ENCODE measurements at places on chromosomes 7 and 10.
A peak's percentile ranks its signal among the peaks of the same experiment; 100 is the strongest.

GRCh38 chr7:95688931-95689495 lies 83.3 kb upstream of the DYNC1I1 start:
- DNase-seq = peak; percentile 37

DNA sequence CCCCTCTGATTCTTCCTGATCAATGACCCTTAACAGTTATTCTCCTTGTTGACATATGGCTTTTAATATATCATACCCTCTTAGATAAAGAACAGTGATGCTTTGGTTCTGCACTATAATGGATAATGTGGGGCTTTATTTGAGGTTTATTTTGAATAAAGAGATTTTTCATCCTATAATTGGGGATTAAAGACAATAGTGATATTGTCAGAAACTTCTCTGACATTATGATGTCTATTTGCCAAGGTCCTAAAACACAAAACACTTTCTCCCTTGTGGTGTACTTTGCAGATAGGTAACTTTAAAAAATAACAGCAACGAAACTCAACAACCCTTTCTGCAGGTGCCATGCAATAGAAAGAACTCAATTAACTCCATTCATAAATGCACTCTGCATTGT lies 243.6 kb upstream of the RHOBTB1 start:
- no peak for DNase-seq

DNA sequence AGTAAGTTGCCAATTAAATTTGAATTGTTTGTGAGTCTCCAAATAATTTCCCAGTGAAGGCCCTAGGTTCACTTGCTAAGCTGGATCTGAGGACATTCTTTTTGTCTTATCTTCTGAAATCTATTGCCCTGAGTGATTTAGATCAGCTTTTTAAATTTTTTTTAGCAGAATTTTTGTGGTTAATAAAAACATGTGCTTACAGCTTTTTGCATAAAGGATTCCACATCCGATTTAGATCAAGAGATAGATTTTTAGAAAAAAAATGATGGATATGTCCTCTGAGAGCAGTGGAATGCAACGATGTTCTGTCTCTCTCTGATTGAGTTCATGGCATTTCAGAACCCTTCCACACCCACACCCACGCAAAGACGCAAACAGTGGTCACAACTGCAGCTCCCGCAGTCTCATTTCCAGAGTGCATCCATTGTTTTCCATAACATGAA lies 358.8 kb downstream of the SUGCT start:
- DNase-seq = no peak

DNA sequence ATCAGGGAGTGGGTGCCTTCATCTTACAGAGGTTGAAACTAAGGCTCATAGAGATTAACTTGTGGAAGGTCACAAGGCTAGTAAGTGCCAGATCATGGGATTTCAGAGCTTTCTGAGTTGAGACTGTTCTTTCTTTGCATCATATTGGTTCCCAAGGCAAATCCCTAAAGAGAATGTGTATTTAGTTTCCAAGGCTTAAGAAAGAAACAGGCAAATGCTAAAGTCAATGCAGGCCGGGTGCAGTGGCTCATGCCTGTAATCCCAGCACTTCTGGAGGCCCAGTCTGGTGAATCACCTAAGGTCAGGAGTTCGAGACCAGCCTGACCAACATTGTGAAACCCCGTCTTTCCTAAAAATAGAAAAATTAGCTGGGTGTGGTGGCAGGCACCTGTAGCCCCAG lies 19.8 kb downstream of the CDK1 start:
- no peak for DNase-seq

DNA sequence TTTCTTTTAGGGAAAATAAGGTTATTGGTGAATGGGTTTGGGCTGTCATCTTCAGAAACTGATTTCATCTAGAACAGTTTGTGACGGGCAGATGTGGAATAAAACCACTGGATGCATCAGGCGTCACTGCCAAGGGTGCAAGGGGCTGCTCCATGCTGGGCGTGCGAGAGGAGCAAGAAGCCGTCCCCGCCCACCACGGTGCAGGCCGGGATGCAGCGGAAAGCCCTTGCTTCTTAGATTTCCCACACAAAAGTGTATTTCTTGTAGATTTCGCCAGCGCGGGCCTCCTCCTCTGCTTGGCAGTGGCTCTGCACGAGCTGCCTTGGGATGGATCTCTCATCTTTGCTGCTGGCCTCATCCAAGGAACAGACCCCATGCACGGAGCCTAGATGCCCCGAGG lies 189.3 kb downstream of the CUX1 start:
- DNase-seq = no peak

- DNase-seq = no peak
These were observed 45.5 kb upstream of the SLC29A4 start for GRCh38 chr7:5237286-5237685.

GRCh38 chr10:32851301-32851700 lies 106.7 kb downstream of the ITGB1 start:
- no peak for DNase-seq

DNA sequence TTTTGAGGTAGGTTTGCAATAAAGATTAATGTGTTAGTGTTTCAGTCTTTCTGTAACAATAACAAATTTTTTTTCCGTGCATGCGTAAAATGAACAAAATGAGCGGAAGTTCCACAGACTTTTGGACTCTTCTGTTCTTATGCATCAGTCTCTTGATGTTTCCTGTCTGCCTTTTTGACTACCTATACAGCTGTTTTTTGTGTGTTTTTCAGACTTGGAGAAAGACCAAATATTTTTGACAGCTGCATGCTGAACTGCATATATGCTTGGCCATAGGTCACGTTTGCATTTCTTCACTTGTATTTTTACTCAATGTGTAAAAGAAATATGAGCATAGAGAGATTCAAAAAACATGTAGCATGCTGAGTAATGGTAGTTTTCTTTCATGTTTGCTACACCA lies 119.3 kb downstream of the BBS9 start:
- DNase-seq = no peak

DNA sequence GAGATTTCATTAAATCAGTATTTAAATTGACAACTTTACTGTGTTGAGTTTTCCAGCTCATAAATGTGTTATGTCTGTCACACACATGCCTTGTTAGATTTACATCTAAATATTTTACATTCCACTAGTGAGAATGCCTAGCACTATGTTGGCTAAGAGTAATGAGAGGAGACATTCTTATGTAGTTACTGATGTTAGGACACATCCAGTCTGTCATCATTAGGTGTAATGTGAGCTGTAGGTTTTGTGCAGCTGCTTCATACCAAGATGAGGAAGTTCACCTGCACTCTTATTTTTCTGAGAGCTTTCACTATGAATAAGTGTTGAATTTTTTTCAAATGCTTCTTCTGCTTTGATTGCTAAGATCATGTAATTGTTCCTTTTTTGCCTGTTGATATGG lies 218.0 kb upstream of the IGFBP3 start:
- DNase-seq = peak; percentile 75

DNA sequence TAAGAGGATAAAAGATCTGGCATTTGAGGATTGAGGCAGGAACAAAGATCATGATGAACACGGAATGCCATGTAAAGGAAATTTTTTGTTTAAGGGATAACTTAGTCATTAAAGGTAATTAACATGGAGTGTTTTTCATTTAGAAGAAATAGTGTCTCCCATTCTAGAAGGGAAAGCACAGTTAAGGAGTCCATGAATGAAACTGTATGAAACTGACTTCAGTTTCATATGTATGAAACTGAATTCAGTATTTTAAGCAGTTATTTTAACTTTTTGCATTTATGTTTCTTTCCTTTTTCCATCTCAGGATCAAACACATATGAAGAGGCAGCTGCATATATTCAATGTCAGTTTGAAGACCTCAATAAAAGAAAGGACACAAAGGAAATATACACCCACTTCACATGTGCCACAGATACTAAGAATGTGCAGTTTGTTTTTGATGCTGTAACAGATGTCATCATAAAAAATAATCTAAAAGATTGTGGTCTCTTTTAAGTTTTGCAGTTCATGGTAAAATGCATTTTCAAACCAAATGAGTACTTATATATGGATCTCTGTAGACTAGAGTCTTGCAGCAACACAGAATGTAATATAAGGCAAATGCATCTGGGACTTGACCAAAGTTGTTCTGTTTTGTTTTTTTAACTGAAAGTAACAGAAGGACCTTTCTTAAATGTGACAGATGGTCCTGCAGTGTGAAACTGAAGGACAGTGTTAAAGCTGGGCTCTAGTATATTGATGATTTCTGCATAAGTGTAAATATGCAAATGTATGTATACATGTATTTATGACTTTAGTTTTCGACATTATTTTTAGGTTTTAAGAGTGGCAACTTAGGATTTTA lies 82.6 kb downstream of the GNAI1 start:
- DNase-seq = no peak

GRCh38 chr7:128408709-128409595 lies 830 bp downstream of the IMPDH1 start:
- no peak for DNase-seq

- no peak for DNase-seq
These were observed 41.1 kb upstream of the BMPR1A start for GRCh38 chr10:86715156-86715795.

GRCh38 chr7:112896026-112896601 lies 105.9 kb upstream of the TMEM168 start:
- no peak for DNase-seq

GRCh38 chr10:82889728-82890127 lies 1014.7 kb downstream of the NRG3 start:
- no peak for DNase-seq

DNA sequence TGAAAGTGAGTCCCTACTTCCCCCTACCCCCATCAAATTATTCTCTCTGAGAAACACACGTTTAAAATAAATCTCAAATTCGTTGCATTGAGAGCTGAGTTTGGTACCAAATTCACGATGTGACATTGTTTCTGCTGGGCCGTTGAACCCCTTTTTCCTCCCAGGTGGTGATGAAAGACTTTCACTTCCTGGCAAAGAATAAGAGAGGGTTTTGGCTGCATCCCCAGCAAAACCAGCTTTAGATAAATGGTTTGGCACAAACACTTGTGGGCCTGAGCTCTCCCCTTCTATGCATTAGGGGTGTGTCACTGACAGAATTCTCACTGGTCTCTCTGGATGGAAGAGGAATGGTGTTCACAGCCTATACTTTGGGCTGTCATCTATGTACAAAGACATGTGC lies 8.8 kb upstream of the DNTT start:
- no peak for DNase-seq

GRCh38 chr7:19030281-19030680 lies 87.2 kb downstream of the TWIST1 start:
- no peak for DNase-seq

DNA sequence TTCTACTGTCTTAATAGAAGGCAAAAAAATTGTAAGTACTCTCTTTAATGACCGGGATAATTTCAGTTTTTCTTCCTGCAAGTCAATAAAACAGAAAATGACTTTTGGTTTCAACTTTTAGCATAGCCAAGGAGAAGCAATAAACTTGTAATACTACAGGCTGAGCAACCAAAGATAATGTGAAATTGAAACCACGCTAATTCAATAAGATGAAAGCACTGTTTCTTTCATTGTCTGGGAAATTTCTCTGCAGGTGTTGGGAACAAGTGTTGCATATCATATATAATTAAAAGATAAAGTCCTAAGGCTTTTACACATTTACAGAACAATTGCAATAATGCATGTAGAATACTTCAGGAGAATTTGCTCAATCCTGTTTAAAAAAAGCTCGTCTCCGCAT lies 462.3 kb downstream of the PAXIP1 start:
- DNase-seq = no peak

- DNase-seq = peak; percentile 36
These were observed 557.4 kb upstream of the VSTM2A start for GRCh38 chr7:53984776-53985175.

GRCh38 chr10:88193018-88193417 lies 329.6 kb downstream of the PTEN start:
- DNase-seq = no peak

GRCh38 chr10:92880233-92880861 lies 32.0 kb downstream of the EXOC6 start:
- DNase-seq = peak; percentile 66

DNA sequence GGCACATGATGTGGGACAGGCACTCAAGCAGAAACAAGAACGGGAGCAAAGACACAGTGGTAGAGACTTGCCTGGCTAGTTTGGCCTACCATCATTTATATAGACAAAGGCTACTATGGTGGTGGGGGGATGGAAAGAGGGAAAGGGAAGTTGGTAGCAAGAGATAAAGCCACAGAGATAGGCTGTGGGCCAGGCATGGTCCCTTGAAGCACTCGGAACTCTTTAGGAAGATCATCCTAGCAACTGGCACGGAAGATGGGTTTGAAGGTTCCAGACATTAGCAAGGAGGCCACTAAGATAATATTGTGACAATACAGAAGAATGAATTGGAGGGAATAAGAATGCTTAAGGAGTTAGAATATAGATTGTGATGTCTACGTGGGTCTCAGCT lies 319.6 kb downstream of the ELMO1 start:
- DNase-seq = no peak

DNA sequence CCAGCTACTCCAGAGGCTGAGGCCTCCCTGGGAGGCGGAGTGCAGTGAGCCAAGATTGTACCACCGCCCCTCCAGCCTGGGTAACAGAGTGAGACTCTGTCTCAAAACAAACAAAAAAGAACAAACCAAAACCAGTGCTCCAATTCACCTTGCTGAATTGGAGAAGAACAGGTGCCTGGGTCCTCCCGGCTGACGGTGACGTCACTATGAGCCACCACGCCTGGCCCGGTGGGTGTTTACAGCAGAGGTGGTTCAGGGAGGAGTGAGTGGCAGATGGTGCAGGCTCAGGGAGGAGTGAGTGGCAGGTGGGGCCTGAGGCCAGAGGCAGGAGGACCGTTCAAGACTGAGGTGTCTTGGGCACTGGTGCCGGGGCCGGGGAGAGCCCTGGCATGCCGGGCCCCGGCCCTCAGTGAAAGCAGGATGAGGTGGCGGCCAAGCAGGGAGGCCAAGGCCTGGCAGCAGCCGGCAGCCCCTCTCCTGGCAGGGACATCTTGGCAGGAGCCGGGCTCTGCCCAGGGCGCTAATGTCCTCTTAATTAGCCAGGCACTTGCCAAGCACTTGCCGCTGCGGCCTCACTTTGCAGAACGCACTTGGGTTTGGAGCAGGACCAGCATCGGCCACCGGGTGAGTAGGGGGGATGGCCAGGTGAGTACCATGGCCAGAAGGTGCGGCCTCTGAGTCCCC lies 162.8 kb upstream of the TNRC18 start:
- no peak for DNase-seq

DNA sequence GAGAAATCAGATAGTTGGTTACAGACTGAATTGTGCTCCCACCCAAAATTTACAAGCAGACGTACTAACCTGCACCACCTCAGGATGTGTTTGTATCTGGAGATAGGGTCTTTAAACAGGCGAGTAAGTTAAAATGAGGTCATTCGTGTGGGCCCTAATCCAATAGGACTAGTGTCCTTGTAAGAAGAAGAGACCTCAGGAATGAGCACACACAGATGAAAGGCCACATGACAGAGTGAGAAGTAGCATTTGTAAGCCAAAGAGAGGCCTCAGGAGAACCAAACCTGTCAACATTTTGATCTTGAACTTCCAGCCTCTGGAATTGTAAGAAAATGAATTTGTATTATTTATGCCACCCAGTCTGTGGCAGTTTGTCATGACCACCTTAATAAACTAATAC lies 149.5 kb upstream of the VWC2 start:
- no peak for DNase-seq

- DNase-seq = no peak
These were observed 49.6 kb upstream of the UBN2 start for GRCh38 chr7:139181404-139181803.

GRCh38 chr7:1645476-1645875 lies 24.6 kb upstream of the ELFN1 start:
- no peak for DNase-seq

Data from ACHN (cell line).